ENCODE measurements at places on chromosomes 16 and 17. TPM values are rescaled to one million over a fixed set of nuclear protein-coding genes. Genes with fewer than 3 reads are reported as not detected.

MGAT5B gene
- total RNA-seq, result 0.08 TPM

CA7 gene
- total RNA-seq, result not detected

NTN3 gene
- total RNA-seq, result 0.14 TPM

SHISA6 gene
- 0.66 TPM for total RNA-seq

TMED6 gene
- not detected for total RNA-seq

DNA sequence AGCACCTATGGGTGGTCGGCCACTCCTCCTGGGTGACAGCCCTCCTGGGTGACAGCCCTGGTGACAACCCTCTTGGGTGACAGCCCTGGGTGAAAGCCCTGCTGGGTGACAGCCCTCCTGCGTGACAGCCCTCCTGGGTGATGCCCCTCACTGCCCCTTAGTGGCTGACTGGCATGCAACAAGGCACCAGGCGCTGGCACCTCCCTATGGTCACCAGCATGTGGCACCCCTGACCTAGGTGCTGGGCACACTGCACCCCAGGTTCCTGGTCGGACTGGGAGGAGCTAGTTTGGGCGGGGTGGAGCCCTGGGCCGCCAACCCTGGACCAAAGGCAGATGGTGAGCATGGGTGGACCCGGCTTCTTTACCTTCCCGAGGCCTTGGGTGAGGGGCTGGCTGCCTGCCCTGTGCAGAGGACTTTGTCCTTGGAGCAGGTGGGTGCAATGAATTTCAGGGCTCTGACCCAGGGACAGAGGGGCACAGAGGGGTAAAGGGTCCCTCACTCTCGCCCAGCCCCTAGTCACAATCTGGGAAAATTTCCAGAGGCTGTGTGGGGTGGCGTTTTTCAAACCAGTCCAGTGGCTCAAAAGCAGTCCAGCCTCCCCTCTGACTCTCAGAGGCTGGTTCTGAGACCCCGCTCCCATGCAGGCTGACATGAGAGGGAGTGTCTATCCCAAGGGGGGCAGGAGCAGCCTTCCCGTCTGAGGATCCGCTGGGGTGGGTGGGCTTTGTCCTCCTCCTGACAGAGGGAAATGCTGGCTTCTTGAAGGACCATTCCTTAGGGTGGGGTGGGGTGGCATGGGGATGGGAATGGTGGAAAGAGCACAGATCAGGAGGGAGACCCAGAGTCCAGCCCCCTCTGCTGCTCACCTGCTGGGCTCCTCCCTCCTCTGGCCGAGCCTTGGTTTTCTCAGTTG is 25.9 kb upstream of the TNFRSF13B start:
- H3K36me3 ChIP-seq, result no peaks in the 10 kb centered on the region
- H3K27ac ChIP-seq, result no peak overlapping the region
- no peaks in the 10 kb centered on the region for H3K27me3 ChIP-seq
- DNase-seq, result no peak
- peaks cover 8% of the 10 kb centered on the region for H3K4me1 ChIP-seq

- H3K27me3 ChIP-seq, result no peaks in the 10 kb centered on the region
- no peaks in the 10 kb centered on the region for H3K4me1 ChIP-seq
- no peaks in the 10 kb centered on the region for H3K36me3 ChIP-seq
- no peak overlapping the region for H3K27ac ChIP-seq
Measured at GRCh38 chr16:81823111-81823510, 44.0 kb downstream of the PLCG2 start.

DNA sequence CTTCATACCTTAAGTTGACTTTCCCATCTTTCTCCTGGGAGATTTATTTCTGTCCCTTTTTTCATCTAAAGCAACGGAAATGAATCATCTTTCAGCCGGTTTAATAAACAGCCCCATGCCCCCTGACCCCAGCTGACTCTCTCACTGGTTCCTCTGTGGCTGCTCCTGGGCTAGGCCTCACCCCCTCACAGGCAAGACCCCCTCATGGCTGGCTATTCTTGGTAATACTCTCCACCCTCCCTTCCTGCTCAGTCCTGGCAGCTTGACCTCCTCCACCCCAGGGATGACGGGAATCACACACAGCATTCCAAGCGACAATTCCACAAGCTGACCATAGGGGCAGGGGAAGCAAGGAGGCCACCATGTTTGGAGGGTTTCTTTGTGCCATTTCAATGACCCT is 1.5 kb upstream of the ADAP2 start:
- peaks cover 24% of the 10 kb centered on the region for H3K4me1 ChIP-seq
- peak; percentile 26 for DNase-seq
- peaks cover 44% of the 10 kb centered on the region for H3K27me3 ChIP-seq

GRCh38 chr16:2511996-2512734 is 1.6 kb upstream of the ATP6V0C start:
- no peaks in the 10 kb centered on the region for H3K36me3 ChIP-seq
- no peak for DNase-seq
- H3K4me1 ChIP-seq, result peaks cover 49% of the 10 kb centered on the region
- H3K4me3 ChIP-seq, result no peak overlapping the region

GRCh38 chr16:21263640-21264570 is 14.2 kb downstream of the CRYM start:
- peaks cover 71% of the 10 kb centered on the region for H3K4me1 ChIP-seq
- peak overlapping the region; percentile 90 for H3K27ac ChIP-seq
- H3K4me3 ChIP-seq, result no peak overlapping the region

GRCh38 chr17:4969047-4969550 is 1.5 kb upstream of the SPAG7 start:
- DNase-seq, result no peak
- no peaks in the 10 kb centered on the region for H3K27me3 ChIP-seq
- H3K27ac ChIP-seq, result peak overlapping the region; percentile 98
- peaks cover 65% of the 10 kb centered on the region for H3K4me1 ChIP-seq
- H3K36me3 ChIP-seq, result peaks cover 32% of the 10 kb centered on the region
- H3K4me3 ChIP-seq, result peak overlapping the region; percentile 90

DNA sequence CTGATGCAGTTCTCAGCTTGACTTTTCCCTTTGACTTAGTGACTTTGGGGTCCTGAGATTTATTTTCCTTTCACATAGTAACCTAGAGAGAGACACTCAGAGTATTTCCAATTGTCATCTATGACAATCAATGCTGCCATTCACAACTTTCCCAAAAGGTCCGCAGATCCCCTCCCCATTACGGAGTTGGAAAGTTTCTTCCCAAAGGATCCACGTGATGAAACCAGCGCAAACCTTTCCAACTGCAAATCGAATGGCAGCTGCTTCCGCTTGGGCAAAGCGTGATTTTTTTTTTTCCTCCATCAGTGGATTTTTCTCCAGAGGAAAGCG is 538 bp upstream of the FCSK start:
- H3K36me3 ChIP-seq, result no peaks in the 10 kb centered on the region
- H3K27me3 ChIP-seq, result peaks cover 4% of the 10 kb centered on the region
- H3K4me3 ChIP-seq, result peak overlapping the region; percentile 99
- H3K4me1 ChIP-seq, result peaks cover 24% of the 10 kb centered on the region

- no peak for DNase-seq
- H3K4me3 ChIP-seq, result peak overlapping the region; percentile 54
- peaks cover 43% of the 10 kb centered on the region for H3K27me3 ChIP-seq
- no peak overlapping the region for H3K27ac ChIP-seq
- H3K36me3 ChIP-seq, result no peaks in the 10 kb centered on the region
Measured at GRCh38 chr17:6455321-6455705, 11.1 kb downstream of the PIMREG start.

DNA sequence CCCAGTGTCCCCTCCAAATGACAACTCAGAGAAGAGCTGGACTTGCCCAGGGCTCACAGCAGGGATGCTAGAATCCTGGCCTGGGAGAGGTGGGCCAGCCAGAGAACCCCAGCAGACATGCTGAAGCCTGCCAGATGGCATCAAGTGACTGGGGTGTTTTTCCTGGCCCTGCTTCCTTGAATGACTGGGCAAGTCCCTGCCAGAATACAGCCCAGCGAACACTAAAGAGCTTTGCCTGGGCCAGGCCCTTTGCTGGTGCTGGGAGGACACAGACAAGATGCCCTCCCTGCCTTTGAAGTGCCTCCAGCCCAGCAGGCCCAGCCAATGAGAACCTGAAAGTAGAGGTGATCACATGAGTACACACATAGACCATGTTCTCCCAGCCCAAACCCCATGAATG is 11.5 kb downstream of the ZNF319 start:
- H3K36me3 ChIP-seq, result peaks cover 3% of the 10 kb centered on the region
- H3K27ac ChIP-seq, result peak overlapping the region; percentile 60
- no peaks in the 10 kb centered on the region for H3K27me3 ChIP-seq
- no peak overlapping the region for H3K4me3 ChIP-seq
- H3K4me1 ChIP-seq, result peaks cover 25% of the 10 kb centered on the region

All from left ventricle myocardium inferior (tissue), 1 donor.